ENCODE measurements at places on chromosomes 16 and 17. TPM values are rescaled to one million over a fixed set of nuclear protein-coding genes. Genes with fewer than 3 reads are reported as not detected.
A peak's percentile ranks its signal among the peaks of the same experiment; 100 is the strongest.

DNA sequence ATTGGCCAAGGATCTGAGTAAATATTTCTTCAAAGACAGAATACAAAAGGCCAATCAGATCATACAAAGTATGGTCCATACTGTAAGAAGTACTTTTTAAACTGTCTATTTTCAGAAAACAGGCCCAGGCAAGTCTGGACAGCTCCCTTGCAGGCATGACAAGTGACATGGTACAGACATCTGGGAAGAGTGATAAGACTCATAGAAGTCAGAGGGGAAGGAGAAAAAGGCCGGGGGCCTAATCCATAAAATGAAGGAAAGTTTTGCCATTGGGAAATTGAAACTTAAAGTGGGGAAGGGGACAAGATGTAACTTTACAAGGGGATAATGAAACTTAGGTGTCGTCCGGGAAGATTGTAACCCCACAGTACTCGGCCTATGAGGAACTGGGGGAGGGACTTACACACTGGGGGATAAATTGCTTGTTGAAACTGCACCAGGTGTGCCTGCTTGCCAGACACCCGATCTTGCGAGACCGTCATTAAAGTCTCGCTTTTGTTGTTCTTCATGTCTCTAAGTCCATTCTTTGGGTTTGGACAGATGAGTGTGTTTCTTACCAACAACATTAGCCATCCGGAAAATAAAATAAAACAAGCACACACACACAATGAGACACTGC lies 684.0 kb downstream of the CDH11 start:
- peak; percentile 25 for DNase-seq

Gene SCN4A
- total RNA-seq: 1.5 TPM

- DNase-seq: no peak
Observed at GRCh38 chr16:57281791-57282190, 2.7 kb downstream of the PLLP start.

- DNase-seq: no peak
Observed at GRCh38 chr16:67801883-67802282, 4.5 kb downstream of the RANBP10 start.
